ENCODE measurements at places on chromosomes 6 and 20.
A peak's percentile ranks its signal among the peaks of the same experiment; 100 is the strongest.

DNA sequence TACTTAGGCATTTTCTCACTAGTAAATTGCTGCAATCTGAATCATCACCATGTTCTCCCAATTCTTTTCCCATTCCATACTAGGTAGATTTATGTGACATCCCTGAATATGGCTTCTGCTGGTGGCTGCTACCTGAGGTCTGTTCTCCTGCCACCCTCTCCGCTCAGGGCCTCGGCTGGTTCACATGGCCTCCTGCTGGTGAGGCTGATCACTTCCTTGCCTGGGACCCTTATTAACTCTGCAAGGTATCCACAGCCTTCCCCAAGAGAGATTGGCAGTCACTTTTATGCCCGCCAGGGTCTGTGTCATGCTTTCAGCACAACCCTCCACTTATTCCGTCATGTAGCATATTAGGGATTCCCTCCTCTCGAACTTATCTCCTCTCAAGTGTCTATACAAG is 424.5 kb upstream of the FLRT3 start:
- no peak for DNase-seq

- no peak for DNase-seq
These were observed 378.5 kb downstream of the KIF16B start for GRCh38 chr20:16194617-16195360.

DNA sequence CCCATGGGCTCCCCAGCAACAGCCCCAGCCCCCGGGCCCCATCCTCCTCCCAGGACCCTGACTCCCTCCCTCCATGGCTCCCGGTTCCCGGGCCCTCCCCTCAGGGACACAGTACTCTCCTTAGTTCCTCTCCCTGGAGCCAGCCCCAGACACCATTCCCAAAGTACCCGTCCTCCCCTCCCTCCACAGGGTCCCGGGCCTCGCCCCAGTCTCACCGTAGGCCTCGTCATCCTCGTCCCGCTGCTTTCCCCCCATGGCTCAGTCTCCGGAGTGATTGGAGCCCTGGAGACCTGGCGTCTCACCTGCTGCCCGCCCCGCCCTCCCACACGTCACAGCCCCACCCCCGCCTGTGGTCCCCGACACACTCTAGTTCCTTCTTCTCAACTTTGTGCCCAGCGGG is at the start of gene SLC44A4:
Gene SLC44A4 (minus strand): TSS at position 272 of the 400 bp plus-strand sequence. CDS start 17 bp downstream, at position 255.
- peak; percentile 34 for DNase-seq

DNA sequence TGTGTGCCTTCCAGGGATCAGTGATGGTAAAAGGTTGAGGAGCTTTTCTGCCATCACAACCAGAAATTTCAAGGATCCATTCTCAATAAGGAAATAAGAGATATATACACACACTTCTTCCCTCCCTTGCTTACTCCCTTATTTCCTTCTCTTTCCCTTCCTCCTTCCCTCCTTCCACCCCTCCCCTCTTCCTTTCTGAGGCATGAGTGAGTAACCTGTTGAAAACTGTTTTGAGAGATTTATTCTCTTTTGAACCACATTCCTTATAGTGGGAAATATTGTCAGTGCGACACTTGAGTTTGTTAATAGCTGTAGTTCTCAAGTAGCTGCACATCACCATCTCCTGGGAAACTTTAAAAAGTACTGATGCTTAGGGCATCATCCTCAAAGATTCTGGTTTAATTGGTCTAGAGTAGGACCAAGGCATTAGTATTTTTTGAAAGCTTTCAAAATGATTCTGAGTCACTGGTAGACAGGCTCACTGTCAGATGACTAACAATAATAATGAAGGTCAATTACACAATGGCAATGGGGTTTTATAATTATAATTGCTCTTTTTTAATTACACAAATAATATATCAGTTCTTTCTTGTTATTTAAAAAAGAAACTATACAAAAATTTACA is 109.9 kb downstream of the POPDC3 start:
- DNase-seq: no peak

DNA sequence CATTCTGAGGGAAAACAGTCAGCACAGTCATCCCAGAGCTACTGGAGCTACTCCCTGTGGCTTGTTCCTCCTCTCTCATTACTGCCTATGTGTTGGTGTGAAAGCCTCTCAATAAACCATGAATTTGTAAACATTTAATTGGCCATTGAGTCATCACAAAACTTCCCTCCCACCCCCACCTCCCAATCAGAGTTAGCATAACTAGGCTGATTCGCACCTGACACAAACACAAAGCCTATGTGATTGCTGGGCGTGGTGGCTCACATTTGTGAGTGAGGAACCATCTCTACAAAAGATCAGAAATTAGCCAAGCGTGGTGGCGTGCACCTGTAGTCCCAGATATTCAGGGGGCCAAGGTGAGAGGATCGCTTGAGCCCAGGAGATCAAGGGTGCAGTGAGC is 17.1 kb upstream of the SNTA1 start:
- DNase-seq: peak; percentile 10

GRCh38 chr6:80922916-80923455 is 816.5 kb downstream of the BCKDHB start:
- no peak for DNase-seq

GRCh38 chr6:45438849-45439406 is 61.2 kb upstream of the SUPT3H start:
- peak; percentile 86 for DNase-seq

DNA sequence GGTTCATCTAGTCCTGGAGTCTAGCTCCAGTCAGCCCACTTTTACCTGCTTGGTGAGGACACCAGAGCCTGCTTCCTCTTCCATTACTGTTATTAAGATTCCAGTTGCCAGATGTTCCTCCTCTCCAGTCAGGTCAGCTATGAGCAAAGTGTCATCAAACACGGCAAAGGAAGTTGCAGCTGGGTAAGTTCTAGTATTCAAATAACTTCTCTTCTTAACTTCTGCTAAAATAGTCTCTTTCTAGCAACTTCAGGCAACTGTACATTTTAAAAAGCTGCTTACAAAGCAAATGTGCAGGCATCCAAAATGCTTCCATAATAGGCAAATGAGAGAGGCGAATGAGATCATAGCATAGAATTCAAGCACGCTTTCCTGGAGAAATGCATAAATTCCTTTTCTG is 18.4 kb upstream of the MRPS18A start:
- DNase-seq: no peak

- DNase-seq: no peak
These were observed 37.0 kb upstream of the IGF2R start for GRCh38 chr6:159931846-159932245.

Data from kidney tubule cell (primary cell).